ENCODE measurements at places on chromosomes 2 and 18.

DNA sequence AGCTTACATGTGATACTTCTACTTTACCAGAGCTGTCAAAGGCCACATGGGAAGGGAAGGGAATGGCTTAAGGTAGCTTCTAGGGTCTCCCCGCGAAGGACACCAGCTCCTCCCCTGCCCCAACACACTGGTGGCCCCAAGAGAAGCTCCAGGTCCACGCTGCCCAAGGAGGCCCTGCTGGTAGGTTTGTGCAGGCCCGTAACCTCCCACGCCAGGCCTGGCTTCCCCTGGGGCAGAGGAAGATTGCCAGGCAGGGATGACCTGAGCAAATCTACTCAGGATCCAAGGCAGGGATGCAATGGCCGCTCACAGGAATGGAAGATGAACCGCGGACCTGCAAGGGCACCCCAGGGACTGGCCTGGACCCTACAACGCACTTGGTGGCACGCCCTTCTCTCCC is 205.1 kb downstream of the MGAT5 start:
- no peak for DNase-seq

- DNase-seq, result no peak
Measured at GRCh38 chr2:10271946-10272345, 30.8 kb upstream of the HPCAL1 start.

- no peak for DNase-seq
Measured at GRCh38 chr2:194705398-194705797, 951.6 kb upstream of the SLC39A10 start.

DNA sequence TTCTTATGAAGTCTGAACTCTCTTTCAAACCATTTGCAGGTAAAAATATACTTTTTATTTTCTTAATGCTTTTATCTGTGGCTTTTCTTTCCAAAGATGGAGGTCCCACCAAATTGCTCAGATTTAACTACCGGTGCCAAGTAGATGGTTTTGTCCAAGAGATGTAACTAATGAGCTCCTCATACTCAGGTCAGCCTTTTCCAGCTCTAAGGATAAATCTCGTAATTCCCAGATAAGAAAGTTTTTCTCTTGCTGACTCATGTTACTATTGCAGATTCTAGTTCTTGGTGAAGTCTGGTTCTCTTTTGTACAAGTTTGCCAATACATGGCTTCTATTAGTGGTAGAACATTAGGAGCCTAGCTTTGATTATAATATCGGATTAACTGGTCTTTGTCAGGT is 550.8 kb upstream of the ZNF804A start:
- no peak for DNase-seq

DNA sequence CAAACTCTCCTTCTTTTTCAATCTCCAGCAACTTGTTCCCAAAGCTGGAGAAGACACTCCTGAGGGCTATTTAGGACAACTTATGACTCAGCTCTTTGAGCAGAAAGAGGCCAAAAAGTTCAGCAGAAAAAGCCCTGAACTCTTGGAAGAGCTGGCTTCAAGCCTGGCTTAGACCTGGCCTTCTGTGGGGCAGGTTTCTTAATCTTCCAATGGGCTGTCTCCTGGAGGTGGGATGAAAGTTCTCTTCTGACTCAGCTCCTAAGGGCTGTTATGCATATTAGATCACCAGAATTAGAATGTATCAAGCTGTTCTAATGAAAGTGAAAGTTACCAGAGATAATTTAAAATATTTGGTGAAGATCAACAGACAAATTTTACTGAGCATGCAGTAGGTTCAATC is 129.4 kb downstream of the RAD51AP2 start:
- DNase-seq, result no peak

DNA sequence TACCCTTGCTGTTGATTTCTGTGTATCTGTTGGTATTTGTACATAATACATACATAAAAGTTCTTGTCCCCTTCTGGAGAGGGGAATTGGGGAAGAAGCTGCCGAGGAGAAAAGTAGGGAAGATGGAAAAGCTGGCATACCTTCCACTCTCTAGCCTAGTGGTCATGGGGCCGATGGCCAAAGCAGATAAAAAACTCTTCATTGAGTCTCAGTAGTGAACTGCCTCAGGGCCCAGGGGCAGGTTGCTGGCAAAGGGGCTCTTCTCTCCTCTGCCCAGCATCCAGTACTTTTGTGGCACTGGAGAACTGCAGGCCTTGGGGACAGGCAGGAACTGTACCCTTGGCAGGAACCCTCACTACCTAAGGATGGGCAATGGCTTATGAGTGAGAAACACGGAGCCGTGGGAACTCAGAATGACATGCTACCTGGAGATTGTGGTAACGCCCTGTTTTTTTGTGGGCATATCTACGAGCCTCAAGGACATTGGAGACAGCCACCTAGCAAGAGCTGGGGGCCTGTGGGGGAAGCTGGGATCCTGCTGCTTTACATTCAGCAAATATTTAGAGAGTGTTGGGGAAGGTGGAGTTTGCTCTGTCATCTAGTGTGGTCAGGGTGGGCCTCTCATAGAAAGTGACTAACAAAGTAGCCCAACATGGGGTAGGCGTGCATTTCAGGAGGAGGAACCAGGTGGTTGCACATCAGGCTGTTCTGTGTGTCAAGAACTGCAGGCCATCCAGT is 22.6 kb upstream of the ITGB6 start:
- no peak for DNase-seq

DNA sequence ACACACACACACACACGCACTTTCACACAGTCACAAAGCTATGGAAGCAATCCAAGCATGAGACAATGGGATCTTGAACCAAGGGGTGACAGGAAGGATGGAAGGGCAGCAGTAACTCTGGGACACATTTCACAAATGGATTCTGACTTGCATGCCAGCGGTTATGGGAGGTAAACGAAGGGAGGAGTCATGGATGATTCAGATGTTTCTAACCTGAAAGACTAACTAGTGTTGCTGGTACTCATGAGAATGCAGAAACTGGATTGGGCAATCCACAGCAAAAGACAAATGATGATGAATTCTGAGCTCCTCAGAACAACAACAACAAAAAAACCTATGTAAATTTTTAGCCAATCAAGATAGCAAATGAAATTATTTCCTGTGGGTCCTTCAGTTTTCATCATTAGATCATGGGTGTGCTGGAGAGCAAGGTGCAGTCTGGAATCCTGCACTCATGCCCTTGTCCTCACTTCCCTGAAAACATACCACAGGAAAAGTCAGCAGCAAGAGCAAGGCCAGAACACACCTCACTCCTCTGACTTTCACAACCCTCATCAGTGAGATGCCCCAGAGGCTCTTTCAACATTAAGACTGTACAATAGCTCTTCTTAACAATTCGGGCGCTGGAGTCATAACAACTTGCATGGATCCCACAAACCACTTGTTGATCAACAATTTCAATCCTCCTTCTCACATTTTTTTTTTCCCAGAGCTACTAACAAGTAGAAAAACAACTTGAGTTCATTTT is 32.6 kb downstream of the ABCA12 start:
- no peak for DNase-seq

DNA sequence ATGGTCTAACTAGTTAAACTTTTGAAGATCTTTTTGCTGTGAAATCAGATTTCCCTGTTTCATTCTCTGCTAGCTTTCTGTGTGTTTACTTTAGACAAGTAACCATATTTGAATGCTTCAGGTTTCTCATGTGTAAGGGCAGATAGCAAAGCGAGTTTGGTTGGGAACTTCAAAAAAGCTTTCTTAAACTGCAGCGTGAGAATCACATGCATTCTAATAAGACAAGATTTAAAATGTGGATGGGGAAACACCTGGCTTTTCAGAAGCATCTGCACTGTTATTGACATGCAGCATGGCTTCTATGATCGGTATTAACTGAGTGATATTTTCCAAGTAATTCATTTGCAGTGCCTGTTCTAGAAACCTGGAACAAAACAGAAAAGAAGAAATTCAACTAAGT is 119.3 kb downstream of the ABCA12 start:
- no peak for DNase-seq

- no peak for DNase-seq
Measured at GRCh38 chr2:100344433-100344832, 22.1 kb upstream of the LONRF2 start.
